ENCODE measurements at places on chromosomes 16 and 17.

- DNase-seq: no peak
Measured at GRCh38 chr16:17227278-17227677, 243.5 kb downstream of the XYLT1 start.

GRCh38 chr16:48384520-48385252 lies 527 bp downstream of the SIAH1 start:
- no peak for DNase-seq

- DNase-seq: no peak
Measured at GRCh38 chr16:27960619-27961295, 102.8 kb downstream of the GSG1L start.

GRCh38 chr17:79360196-79360595 lies 250.7 kb downstream of the RBFOX3 start:
- no peak for DNase-seq

- peak; percentile 82 for DNase-seq
Measured at GRCh38 chr17:28743243-28744103, at the start of gene TRAF4. TRAF4 (plus strand) TSS chr17:28744011; CDS start chr17:28744113, 102 bp downstream.

DNA sequence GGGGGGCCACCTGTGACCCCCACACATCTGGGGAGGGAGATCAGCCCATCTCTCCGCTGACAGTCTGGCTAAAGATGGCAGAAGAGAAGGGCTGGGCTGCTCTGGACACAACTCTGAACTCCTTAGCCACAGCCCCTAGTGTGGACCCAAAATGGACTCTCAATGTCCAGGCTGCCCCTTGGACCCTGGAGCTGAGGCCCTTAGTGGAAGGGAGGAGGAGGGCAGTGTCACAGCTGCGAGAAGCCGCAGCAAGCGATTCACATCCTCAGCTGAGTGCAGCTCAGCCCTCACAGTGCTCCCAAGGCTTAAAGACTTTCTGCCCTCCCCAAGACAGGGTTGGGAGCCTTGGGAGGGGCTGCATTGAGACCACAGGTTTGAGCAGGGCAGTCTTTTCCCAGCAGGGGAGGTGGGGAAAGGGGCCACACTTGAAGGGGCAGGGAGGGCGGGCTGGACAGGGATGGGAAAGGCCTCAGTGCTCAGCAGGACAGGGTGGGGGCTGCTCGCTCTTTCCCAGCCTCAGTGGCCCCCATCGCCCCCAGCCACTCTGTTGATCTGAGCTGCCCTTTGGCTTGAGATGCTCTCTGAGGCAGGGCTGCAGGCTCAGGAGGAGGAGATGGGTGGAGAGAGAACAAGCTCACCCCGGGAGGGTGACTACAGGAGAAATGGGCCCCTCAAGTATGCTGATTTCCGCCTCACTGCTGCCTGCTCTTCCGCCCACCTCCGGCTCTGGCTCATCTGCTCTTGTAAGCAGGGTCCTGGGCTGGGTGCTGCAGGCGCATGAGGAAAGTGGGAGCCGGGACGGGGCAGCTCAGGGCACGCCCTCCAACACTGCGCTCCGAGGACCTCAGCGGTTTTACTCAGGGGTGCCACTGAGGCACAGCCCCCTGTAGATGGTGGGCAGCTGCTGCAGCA lies 50.9 kb upstream of the MTSS2 start:
- no peak for DNase-seq

- DNase-seq: no peak
Measured at GRCh38 chr16:635573-636205, 416 bp downstream of the METTL26 start.
